ENCODE measurements at places on chromosomes 3 and 15.
A peak's percentile ranks its signal among the peaks of the same experiment; 100 is the strongest.

DNA sequence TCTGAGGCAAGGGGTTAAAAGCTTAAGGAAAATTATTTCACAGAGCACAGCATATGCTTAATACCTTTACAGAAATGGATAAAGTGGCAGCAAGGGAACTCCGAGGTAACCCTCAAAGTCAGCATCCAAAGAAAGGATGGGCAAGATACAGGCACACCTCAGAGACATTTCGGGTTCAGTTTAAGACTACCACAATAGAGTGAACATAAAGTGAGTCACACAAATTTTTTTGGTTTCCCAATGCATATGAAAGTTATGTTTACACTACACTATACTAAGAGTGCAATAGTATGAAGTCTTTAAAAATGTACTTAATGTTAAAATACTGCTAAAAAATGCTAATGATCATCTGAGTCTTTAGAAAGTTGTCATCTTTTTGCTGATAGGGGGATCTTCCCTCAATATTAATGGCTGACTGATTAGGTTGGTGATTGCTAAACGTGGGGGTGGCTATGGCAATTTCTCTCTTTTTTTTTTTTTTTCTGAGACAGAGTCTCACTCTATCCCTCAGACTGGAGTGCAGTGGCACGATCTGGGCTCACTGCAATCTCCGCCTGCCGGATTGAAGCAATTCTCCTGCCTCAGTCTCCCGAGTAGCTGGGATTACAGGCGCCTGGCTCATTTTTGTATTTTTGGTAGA, 10.0 kb downstream of the UBR1 start:
- no peak for DNase-seq

DNA sequence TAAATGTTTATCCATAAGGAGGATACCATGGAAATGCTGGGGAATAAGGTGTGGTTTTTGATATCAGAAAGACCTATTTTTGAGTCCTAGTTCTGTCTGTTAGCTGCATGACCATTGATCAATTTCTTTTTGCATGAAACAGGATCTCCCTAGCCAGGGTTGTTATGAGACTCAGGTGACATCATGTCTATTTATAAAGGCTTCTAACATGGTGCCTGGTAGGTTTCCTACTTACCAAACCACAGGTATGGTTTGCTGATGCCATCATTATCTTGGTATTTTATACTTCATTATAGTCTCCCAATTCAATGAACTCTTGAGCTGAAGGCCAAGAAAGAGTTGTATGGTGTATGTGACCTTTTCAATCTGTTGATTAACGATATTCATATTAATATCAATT, 144.0 kb downstream of the CLSTN2 start:
- DNase-seq = no peak

DNA sequence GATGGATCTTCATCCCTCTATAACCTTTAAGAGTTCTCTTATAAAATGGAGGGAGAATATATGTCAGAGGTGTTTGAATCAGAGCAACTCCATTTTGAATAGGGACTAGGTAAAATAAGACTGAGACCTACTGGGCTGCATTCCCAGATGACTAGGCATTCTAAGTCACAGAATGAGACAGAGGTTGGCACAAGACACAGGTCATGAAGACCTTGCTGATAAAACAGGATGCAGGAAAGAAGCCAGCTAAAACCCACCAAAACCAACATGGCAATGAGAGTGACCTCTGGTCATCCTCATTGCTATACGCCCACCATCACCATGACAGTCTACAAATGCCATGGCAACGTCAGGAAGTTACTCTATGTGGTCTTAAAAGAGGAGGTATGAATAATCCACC, 211.0 kb downstream of the GBE1 start:
- no peak for DNase-seq

DNA sequence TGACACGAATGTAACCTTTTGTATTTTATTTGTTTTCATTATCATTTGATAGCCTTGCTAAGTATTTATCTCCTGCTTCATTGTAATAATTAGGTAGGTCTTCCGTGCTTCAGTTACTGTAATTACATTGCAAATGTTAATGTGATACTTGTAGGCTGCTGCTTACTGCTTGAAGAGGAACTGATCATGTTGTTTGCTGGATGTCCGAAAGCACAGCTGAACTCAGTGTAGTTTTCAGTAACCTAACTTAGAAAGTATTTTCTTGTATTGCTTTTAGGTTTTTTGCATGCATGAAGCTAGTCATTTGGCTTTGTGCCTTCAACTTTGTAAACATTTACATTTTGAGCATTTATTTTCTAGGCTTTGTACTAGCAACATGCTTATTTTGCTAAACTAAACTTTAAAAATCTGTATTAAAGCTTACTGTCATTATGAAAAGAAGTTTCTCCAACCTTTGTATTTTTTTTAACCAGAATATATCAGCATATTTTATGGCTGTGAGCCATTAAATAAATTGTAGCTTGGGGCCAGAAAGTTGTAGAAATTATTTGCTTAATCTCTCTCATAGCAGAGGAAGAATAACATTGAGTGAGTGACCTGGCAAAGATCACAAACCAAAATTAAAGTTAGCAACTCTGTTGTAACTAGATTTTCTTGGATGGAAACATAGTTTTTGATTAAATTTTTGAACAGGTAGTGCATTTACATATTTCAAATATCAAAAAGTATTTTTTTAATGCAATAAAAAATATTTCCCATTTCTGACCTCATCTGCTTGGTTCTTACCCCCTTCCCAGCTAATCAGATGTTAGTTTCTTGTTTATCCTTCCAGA, 30.7 kb downstream of the SACM1L start:
- no peak for DNase-seq

DNA sequence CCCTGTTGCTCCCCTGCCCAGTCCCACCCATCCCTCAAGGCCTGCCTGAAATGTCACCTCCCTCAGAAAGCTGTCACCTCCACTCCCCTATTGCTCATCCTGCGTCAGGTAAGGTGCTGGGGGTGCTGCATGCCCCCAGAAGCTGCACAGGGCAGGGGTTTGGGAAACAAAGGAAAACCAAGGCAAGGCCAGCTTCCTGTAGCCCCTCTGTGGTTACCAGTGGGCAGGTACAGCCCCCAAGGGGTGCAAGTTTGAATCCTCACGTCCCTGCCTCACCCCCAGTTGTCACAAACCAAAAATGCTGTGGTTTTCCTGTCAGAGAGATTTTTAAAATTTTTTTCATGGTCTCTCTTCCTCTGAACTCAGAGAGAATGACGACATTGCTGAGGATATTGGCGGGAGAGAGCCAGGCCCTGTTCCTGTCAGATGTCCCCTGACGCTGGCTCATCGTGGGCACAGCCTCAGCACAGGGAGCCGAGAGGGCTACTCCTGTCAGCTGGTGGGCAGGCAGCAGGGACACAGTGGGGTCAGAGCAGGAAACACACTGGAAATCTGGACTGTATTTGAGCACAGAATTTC, 27.0 kb downstream of the PSTPIP1 start:
- no peak for DNase-seq

- no peak for DNase-seq
These were observed 12.2 kb downstream of the TM4SF4 start for GRCh38 chr3:149486726-149487125.

DNA sequence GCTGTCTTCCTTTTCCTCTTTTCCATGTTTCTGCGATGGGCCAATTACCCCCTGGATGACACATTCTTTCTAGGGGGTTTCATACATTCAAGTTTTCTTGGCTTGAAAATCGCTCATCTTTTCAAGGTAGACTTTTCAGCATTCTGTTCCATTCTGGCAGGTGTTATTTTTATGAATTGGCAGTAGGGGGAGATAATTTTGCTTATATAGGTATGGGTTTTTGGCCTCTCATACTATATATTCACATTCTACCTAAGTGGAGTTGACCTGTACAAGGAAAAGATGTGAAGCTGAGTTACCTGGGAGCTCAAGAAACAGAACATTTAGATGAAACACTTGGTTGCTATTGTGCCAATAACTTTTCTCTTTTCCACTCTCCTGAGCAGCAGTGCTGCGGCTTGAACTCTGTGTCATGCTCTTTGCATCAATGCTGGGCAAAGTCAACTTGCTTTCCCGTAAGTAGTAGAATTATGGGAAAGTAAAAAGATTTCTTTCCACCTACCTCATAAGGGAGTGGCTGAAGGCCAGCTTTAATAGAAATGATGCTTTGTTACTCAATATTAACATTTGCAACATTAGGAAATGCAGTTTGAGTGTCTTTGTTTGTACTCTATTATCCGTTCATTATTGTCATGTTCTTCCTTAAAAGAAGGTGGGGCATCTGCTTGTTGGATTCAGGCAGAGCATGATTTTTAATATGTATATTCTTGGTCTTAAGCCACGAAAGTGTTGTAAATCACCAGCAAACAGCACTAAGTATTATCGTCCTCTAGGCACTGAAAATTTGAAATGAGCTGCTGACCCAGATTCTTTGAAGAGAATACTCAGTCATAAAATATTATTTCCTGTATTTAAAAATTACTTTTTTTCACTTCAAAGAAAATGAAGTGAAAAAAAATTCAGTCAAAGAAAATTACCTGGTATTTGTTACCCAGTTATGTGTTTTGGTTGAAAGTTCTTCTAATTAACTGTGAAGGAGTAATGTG, 27.7 kb upstream of the MFSD1 start:
- no peak for DNase-seq

DNA sequence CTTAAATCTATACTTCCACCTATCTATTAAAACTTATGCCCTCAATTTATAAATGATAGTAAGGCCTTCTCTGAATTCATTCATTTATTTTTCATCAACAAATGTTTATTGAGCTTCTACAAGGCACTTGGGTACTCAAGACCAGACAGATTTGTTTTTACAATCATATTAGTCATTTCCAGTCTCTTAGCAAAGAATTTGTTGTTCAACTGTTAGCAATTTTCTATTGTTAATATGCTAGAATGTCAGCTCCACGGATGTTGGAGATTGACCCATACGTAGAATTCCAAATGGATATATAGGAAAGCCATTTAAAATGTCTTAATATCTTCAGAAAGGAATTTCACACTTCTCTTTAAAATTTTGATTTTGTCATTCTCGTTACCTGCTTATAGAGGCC, 36.7 kb downstream of the ZBTB38 start:
- no peak for DNase-seq

DNA sequence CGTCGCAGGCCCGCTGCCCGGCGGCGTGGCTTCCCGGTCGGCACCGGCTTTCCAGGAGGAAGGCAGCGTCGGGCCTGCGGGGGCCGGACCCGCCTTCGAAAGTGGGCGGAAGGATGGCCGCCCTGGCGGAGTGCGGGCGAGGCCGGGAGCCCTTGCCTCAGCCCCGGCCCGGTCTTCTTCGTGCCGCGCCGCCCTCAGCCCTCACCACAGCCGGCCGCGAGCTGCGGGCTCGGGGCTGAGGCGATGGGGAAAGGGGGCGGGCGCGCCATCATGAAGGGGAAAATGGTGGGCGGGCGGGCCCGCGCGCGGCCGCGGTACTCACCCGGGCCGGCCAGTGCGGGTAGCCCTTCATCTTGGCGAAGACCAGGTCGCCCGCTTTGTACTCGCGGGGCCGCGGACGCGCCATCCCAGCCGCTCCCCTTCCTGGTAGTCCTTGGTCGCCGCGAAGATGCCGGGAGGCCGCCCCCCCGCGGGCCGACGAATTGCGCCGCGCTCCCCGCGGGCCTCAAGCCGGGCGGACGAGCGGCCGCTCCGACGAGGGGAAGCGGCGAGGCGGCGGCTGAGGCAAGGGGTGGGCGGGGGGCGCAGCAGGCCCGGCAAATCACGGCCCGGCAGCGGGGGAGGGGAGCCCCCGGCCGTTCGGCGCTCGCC, 489 bp downstream of the HDGFL3 start:
- DNase-seq = peak; percentile 85

DNA sequence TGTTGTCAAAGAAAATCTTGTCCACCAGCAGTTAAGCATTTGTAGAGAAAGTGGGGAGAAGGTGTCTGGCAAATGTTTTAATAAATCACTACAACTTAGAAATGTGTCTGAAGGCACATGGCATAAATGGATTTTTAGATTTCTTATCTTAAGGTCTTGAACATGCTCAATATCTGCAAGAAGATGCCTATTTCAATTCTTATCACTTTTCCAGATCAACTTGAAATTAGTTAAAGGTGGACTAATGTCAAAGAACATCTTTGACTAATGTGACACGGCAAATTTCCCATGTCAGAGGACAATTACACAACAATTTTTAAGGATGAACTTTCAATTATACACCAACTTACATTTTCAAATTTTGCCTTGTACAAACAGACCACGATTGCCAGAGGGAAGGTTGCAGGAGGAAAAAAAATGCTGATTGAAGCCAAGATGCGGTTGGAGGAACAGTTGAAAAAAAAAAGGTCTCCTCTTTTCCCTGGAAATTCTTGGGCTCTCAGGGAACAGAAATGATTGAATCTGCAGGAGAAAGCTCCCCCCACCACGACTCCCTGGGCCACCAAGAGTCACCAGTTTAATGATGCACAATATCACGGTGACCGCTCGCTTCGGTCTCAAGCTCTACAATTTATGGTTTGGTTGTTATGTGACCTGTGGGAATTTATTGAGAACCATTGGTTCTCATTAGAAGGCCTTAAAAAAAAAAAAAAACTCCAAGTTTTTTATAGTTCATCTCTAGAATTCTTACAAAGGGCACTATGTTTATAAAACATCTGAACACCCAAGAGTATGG, 507.6 kb upstream of the ADAMTS9 start:
- no peak for DNase-seq

DNA sequence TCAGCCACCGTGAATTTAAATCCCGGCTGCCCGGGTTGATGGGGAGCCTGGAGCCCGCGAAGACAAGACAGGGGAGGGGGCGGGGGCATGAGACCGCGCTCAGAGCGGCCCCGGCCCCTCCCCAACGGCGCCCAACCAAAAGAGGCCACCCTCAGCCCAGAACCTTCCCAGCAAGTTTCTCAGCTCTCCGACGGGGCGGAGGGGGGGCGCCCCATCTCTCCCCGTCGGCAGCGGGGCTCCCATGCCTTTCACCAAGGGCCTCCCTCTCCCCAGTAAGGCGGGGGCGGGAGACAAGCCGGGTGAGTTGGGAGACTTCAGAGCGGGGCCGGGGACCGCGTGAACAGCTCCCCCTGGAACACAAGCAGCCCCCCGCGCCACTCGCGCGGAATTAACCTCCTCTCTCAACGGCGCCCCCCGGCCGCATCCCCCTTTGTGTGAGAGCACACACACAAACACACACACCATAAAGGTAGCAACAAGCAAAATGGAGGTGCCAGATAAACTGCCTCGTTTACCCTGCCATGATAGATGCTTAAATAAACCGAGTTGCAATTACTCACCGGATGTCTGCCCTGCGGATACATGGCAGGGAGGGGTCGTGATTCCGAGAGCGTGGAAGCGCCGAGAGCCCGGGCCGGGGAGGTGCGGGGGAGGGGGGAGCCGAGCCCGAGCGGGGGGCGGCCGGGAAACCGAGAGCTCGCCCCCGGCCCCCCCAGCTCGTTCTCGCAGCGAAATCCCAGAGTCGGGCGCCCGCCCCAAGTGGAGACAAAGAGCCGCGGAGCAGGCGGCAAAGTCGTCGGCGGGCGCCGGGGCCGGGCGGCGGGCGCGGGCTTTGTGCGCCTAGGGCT, 1.3 kb downstream of the TLE3 start:
- DNase-seq = peak; percentile 85

All from NCI-H1417 (cell line).